ENCODE measurements at places on chromosomes 6 and 20.

DNA sequence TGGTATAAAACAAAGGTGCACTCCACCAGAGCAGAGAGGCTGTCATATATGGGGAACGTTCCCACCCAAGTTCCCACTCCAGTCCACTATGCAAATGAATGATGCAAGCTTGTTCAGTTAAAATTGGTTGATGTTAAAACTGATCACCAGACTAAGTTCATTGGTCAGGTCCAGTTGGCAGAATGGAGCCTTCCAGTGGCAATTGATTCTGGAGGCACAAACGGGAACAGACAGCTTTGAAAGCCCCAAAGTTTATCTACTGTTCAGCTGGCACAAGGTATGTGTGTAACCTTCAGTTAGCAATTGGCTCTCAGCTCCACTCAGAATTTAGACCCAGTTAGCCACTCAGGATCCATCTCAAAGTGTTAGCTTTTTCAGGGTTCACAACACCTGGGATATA, 119.4 kb upstream of the CEP85L start:
- DNase-seq = no peak

DNA sequence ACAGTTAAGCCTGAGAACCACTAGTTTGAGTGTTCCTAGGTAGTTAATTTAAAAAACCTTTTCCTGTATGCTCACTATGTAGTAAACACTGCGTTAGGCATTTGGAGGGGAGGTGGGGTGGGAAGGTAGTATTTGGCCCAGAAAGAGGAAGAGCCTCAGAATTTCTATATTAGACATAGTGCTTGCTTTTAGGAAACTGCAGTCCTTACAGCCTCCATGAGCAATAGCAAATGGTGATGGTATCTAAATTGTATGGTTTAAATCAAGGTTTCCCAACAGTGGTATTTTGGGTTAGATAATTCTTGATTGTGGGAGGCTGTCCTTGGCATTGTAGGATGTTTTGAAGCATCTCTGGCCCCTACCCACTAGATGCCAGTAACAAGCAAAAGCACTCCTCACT, 61.5 kb upstream of the RIPOR2 start:
- no peak for DNase-seq

DNA sequence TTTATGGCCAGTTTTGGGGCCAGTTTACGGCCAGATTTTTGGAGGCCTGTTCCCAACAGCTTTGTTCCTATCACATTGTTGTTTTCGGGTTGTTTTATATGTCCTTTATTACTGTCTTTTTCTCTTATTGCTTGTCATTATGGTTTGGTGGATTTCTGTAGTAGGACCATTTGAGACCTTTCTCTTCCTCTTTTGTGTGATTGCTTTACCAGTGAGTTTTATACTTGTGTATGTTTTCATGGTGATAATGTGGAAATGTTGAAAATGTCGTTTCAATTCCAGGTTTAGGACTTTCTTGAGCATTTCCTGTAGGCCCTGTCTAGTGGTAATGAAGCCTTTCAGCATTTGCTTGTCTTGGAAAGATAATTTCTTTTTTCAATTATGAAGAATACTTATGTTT, 17.8 kb downstream of the HLA-B start:
- no peak for DNase-seq

DNA sequence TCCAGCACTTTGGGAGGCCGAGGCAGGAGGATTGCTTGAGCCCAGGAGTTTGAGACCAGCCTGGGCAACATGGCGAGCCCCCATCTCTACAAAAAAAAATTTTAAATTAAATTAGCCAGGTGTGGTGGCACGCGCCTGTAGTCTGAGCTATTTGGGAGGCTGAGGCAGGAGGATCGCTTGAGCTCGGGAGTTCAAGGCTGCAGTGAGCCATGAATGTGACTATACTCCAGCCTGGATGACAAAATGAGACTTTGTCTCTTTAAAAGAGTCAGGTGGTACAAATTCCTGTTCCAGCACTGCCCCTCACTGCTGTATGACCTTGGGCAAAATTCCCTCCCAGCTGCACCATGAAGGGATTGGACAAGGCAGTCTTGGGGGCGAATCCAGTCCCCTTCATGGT, 28.5 kb downstream of the AHCY start:
- DNase-seq = no peak

GRCh38 chr20:23937303-23938117, 51.1 kb downstream of the GGTLC1 start:
- peak; percentile 53 for DNase-seq

- no peak for DNase-seq
These were observed 19.8 kb downstream of the SYNDIG1 start for GRCh38 chr20:24489193-24489592.

DNA sequence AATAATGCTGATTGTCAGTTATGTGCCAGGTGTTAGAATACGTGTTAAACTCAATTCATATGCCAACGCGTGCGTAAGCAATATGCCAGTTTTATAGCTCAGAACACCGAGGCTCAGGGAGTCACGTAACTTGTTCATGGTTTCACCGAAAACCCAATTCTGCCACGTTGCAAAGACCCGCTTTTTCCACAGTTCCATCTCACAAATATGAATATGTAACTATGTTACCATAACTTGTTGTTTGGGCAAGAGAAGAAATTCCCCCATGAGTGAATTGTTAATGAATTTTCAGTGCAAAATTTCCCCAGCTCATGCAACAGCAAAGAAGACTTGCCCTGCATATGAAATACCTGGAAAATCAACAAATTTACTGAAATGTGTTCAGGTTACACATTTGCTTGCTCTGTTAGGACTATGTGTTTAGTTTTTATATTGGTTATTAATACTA, 30.1 kb downstream of the SF3B5 start:
- no peak for DNase-seq

DNA sequence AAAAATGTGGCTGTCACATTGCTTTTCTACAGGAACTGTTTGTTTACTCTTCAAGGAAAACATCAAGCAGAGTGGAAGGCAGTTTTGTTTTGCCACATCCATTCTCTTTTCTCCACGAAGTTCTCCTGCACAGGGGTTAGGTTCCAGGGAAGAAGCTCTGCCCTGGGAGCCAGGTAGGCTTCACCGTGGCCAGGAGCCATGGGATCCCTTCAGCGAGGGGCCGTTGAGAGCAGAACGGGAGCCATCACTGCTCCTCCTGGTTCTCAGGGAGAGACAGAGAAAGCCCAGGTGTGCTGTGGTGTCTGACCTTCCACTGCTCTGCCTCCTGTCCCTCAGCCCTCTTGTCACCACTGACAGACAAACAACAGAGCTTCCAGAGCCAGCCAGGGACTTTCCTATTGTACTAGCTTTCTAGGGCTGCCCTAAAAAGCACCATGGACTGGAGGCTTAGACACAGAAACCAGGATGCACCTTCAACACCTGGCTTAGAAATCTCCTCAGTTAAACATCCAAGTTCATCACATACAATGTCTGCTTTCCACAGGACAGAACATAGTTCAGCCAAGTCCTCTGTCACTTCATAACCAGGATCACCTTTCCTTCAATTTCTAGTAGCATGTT, 75.6 kb upstream of the SLC22A23 start:
- no peak for DNase-seq

Data from activated CD4-positive, alpha-beta T cell treated with anti-CD3 and anti-CD28 coated beads, Interleukin-2, amount 50 U/mL, for 4 hours (primary cell).